ENCODE measurements at places on chromosomes 7 and 10.

DNA sequence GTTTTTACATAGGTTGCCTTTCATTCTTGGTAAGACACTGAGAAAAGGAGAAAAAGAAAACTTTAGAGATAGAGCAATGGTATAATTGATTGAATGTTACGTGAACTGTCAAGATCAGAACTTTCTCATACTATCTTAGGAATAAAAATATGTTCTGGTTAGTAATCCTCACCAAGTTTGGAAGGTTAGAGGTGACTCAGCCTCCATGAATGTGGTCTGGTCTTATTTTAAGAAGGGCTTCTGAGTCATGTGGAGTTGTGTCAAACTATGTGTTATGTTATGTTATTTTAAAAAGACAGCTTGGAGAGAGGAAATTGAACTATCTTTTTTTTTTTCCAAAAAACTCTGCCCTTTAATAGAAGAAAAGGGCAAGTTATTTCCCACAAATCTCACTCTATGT lies 458.6 kb upstream of the KLF6 start:
- peak; percentile 53 for DNase-seq

- no peak for DNase-seq
These were observed 891.9 kb upstream of the MBL2 start for GRCh38 chr10:53664282-53665019.

DNA sequence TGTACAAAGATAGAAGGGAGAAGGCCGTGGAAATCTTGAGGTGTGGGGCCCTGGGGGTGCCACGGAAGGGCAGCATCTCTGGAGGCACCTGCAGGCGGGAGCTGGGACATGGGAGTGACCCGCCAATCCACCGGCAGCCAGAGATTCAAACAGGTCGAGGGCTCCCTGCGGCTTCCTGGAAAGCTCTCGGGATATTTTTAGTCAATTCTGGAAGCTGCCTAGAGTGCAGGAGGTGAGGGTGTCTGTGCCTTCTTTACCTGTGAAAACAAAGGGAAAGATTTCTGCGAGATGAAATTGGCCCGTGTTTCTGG lies 16.6 kb downstream of the MNX1 start:
- peak; percentile 3 for DNase-seq

DNA sequence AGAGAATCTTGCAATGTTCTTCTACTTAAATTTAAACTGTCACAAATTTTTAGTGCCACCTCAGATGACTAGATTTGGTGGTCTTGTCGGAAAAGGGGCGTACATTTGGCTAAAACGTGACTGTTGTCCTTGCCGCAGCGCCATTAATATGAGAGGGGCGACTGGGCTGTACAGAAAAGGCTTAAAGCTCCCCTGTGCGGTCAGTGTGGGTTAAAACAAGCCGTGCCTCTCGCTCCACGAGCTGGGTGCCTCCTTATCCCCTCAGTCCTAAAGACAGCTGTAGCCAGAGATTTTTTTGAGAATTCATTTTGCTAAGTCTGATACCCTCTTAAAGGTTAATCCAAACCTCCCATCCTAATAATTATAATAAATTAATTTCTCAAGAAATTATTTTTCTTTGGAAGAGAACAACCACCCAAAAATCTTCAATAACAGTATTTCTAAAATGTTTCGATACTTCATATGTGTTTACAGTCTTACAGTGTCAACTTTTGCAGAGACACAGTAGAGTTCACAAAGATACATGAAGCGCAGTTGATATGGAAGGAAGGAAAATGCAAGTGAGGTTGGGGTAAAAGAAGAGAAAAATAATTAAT lies 68.6 kb downstream of the C7orf25 start:
- peak; percentile 80 for DNase-seq

DNA sequence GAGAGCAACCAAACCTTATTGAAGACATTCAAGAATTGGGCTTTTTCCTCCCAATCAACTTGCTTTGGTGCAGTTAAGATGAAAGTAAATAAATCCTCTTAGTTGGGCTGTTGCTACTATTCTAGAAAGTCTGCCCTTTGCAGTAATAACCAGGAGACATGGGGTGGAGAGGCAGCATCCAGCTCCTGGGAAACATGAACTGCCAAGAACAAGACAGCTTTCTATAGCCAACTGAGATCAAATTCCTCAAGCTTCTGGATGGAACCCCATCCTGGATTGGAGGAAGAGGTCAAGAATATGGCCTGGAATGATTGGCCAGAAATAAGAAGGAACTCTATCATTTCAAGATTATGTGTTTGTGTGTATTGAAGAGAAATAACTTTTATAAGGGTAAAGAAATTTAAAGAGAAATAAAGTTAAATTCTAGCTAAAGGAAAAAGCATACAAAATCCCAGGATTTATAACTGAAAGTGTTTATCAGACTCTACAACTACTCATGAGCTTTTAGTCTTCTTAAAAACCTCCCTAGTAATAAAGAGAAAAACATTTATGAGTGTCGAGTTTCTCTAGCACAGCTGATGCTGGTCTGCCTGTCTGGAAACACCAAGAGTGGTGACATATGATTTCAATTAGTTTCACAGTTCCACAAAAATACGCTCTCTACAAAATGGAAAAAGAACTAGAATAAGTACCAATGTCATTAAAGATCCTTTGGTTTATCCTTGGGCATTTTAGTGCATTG lies 70.1 kb upstream of the COL1A2 start:
- peak; percentile 56 for DNase-seq

DNA sequence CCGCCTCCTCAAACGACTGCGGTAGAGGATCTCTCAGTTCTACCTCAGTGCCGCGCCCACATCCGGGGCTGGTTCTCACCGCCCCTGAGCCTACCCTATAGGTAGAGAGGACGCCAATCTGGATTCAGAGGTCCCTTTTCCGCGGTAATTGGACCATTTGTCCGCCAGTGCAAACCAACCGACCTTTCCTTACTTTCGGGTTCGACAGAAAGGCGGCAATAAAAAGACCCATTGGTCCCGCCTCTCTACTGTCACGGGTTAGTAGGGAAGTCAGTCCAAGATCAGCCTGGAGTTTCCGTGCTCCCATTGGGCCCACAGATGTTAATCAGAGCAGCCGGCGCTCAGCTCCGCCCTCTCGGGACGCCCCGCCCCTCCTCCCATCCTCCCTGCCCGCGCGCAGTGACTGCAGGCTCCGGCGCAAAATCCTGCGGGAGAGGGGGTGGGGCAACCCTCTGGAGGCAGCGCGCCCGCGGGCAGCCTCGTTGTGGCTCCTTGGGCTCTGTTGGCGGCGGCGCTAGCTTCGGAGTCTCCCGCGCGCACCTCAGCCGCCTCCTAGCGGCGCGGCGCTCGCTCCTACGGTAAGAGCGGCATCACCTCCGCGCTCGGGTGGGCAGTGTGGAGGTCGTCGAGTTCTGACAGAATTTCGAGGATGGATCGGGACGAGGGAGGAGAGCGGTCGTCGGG lies at the start of the genes PHTF2 and TMEM60:
Gene PHTF2 (plus strand): TSS at position 380 of the 684 bp plus-strand sequence.
Gene TMEM60 (minus strand): TSS at position 41 of the 684 bp plus-strand sequence. CDS start 4,061 bp downstream, outside the sequence.
- peak; percentile 98 for DNase-seq

DNA sequence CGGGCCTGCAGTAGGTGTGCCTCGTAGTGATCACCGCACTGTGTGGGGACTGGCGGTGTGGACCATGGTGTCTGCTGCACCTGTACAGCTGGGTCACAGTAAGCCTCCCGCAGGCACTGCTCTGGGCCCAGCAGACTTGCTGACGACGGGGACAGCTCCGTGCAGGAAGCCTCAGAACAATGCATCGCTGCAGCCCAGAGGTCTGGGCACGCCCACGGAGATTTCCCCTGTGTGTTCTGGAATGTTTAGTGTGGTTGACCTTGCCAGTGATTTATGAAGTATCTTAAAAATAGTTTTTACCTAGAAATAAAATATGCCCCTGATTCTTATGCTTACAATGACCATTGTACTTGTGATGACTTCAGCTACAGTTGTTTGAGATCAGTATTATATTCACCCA lies 59.1 kb upstream of the ZNF32 start:
- no peak for DNase-seq

DNA sequence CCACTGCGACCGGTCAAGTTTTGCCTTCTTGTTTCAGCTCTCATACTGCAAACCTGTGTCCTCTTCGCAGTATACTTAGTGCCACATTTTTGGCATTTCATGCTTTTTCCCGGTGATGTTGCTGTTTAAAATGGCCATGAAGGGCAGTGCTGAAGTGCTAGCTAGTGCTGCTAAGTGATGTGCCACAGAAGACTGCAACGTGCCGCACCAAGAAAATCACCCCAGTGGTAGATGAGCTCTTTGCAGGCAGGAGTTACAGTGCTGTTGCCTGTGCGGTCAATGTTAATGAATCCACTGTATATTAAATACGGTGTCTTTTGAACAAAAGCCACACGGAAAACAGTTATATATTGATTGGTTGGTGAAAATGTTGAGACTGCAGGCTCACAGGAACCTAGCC lies 120.3 kb downstream of the ANLN start:
- DNase-seq = no peak

DNA sequence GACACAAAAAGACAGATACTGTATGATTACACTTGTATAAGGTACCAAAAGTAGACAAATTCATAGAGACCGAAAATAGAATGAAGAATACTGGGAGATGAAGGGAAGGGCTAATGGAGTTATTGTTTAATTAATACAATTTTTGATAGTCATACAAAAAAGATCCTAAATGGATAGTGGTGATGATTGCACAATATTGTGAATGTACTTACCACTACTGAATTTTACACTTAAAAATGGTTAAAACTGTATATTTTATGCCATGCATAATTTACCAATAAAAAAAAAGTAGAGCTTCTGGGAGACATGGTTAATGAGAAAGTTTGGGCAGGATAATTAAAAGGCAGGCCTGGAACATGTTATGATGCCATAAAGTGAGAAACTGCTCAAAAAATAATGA lies 119.0 kb downstream of the ZPBP start:
- no peak for DNase-seq

DNA sequence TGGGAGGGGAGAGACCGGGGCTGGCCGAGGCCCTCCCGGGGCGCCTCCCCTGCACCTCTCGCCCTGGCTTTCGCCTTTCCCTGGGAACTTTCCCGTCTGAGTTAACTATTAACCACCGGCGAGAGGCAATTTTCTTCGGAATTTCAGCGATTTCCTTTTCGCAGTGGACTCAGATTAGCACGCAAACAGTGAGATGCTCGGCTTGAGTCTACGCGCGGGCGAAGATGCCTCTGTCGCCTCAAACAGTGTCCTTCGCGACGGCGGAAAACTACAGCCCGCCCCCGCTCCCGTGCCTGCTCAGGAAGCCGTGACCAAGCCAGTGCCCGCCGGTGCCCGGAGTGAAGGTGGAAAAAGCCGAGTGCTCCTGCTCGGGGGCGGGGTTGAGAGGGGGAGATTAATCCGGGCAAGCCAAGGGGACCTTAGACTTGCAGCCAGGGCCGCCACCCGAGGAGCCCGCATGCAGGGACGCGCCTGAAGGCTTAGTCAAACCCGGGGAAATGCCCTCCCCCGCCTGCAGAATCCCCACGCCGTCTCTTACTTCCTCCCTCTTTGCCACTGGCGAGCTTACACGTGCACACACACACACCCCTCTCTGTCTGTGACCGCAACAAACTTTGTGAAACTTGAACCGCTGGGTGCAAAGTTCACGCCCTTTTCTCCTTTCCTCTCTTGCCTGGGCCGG lies 14.5 kb upstream of the PAX2 start:
- no peak for DNase-seq

- peak; percentile 74 for DNase-seq
These were observed 88.3 kb upstream of the CYP26C1 start for GRCh38 chr10:92972066-92972870.

DNA sequence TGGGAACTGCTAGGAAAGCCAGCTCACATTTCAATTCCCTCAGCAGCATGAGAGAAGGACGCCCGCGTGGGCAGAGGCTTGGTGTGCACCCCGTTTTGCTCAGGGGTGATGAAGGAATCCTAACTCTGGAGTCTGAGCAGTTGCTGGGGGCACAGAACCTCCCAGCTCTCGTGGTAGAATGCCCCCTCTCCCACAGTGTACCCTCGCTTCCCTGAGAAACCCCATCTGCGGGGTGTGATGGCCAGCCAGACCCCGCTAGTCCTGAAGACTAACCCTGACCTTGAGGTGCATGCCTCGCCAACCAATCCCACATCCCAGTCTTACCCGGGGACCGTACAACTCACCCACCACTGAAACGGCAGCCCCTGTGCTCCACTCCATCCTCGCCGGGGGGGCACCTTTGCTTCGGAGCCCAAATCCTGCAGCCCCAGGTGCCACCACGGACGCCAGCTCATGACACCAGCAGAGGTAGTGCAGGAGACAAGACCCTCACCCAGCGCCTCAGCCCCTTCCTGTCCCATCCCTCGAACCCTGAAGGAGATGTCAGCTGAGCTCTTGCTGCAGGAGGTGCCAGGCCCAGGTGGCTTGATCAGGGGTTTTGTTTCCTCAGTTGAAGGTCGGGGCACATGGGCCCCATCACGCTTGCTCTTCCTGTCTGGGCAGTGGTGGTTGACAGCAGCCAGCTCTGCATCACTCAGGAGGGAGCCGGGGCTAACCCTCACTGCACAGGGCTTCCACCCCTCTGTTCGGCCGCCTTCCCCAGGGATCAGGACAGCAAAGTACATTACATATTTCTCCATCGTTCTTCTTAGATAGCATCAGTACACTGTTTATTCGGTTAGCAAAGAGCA lies 236.5 kb downstream of the MGMT start:
- no peak for DNase-seq

GRCh38 chr7:129122751-129123509 lies 21.6 kb upstream of the TSPAN33 start:
- no peak for DNase-seq

- no peak for DNase-seq
These were observed 131.9 kb downstream of the NRCAM start for GRCh38 chr7:108324053-108325038.
